ENCODE measurements at places on chromosomes 1 and 21.

DNA sequence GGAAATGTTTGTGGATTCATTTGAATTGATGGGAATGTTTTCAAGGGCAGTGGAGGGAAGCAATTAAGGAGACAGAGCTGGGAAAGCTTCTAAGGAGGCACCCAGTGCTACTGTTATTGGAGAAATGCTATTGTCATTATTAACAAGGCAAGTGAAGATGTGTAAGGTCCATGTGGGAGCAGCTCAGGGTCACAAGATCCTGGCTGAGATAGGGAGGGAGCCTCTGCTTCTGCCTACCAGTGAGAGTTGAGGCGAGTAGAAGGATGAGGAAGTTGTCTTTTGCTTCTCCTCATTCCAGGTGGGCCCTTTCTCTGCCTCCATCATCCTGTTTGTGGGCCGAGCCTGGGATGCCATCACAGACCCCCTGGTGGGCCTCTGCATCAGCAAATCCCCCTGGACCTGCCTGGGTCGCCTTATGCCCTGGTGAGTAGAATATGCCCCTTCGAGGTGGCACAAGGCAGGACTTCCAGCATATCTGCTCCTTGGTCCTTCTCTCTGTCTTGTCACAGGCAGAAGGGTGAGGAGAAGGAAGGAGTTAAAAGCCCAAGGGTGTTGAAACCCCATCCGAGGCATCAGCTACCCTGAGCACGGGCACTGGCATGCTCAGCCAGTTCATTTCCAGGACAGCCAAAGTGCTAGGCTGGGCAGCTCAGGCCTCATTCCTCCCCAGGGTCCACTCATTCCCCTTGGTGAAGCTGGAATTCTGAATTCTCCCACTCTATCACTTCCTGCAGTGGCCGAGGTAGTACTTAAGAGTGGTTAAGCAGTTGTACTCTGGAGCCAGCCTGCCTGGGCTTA lies 3.7 kb downstream of the MFSD2A start:
- DNase-seq, result no peak

DNA sequence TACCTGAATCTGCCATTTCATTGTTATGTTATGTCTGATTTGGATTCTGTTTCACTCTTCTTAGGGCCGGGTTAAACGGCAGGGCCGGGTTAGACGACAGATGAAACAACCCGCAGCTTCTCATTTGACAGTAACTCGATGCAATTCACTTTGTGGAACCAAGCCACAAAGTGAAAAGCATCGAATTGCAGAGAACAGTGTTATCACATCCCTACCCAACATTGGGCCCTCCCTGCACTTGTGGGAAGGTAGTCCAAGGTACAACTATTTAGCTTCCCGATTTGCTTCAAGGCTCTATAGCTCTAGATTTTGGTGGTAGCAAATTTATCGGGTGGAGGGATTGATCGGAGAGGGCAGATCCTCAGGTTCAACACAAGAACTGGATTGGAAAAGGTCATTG lies 17.0 kb downstream of the SON start:
- DNase-seq, result no peak

DNA sequence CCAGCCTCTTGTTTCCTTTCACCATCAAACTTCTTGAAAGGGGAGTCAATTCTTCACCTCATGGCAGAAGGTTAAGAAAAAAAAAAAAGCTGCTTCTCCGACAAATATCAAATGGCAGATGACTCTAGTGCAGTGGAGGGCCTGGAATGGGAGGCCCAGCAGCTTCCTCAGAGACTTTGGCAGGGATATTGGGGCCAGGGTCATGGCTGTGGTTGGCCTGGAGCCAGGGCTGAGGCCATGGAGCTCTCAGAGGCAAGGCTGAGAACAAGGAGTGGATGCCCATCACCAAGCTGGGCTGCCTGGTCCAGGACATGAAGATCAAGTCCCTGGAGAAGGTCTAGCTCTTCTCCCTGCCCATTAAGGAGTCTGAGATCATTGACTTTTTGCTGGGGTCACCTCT lies 18.7 kb downstream of the MTF1 start:
- DNase-seq, result no peak

- no peak for DNase-seq
These were observed 1.0 kb upstream of the PSRC1 start for GRCh38 chr1:109283748-109284600.

- no peak for DNase-seq
These were observed 3.6 kb upstream of the RABIF start for GRCh38 chr1:202892501-202892900.

All from putamen (tissue), 1 donor.